Caco-2 (cell line): ENCODE measurements at places on chromosomes 6 and 20. TPM values are rescaled to one million over a fixed set of nuclear protein-coding genes. Genes with fewer than 3 reads are reported as not detected.

Gene LINC00237
- 1.5 and 1.8 TPM in 2 replicates for total RNA-seq

DNA sequence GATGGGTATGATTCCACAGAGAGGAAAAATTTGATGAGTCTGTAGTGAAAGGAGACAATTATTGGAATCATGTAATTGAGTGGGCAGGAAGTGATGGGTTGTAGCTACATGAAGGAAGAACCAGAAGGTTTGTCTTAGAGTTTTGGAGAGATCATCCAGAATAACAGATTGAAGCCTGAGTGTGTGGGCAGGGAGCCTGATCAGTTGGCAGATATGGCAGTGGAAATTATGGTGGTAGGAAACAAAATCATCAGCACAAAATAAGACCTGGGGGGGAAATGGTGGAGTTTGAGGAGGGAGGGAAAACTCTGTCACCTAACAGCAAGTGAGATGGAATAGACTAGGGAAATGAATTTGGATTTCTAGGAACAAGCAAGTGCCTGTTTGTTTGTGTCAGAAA lies 606.6 kb upstream of the MAP3K7 start:
- H3K36me3 ChIP-seq = no peaks in the 10 kb centered on the region
- no peak for DNase-seq
- no peak overlapping the region for H3K27ac ChIP-seq
- no peaks in the 10 kb centered on the region for H3K27me3 ChIP-seq

DNA sequence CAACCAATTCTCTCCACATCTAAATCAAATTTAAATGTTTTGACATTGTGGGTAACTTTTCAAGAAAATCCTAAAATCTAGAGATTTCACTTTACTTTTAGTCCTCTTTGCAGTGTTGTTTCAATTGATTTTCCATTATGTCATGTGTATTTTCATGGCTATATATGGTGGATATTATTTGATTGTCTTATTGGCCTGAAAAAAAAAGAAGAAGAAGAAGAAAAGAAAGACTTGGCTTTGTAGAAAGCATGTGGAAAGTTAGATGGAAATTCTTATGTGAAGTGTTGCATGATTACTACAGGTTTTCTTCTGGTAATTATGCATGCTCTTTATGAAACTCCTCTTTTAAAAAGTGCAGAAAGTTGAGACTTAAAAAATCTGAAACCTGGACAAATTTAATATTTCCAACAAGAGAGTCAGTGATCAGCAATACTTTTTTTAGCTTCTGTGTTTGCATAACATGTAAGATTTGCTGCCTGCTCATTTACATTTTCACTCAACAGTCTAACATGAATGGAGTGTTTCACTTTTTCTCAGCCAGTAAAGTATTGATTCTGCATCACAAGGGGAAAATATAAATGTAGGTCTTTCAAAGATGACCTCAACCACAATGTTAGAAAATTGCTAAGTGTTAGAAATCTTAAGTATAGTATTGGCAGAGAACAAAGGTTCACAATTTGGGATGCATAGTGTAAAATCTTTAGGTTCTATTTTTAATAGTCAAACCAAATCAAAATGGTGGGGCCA lies 438.7 kb downstream of the BCKDHB start:
- no peaks in the 10 kb centered on the region for H3K36me3 ChIP-seq
- no peak for DNase-seq
- no peaks in the 10 kb centered on the region for H3K27me3 ChIP-seq
- no peaks in the 10 kb centered on the region for H3K4me1 ChIP-seq

Gene APOM
- total RNA-seq = 14.8 and 15.8 TPM in 2 replicates

Gene BMP6
- total RNA-seq = 0.39 and 0.61 TPM in 2 replicates

Gene OR2W1
- total RNA-seq = not detected in 2 replicates

- H3K27me3 ChIP-seq = no peaks in the 10 kb centered on the region
- H3K27ac ChIP-seq = no peak overlapping the region
- no peak for DNase-seq
- 0 out of 2 replicates have a peak, but pooled peaks cover 4% of the 10 kb centered on the region for H3K4me1 ChIP-seq
- no peak overlapping the region for H3K4me3 ChIP-seq
Observed at GRCh38 chr6:121439475-121439874, 4.0 kb downstream of the GJA1 start.

- no peaks in the 10 kb centered on the region for H3K36me3 ChIP-seq
- no peak overlapping the region for H3K4me3 ChIP-seq
- no peaks in the 10 kb centered on the region for H3K4me1 ChIP-seq
- no peak overlapping the region for H3K27ac ChIP-seq
- H3K27me3 ChIP-seq = no peaks in the 10 kb centered on the region
Observed at GRCh38 chr6:48691420-48691819, 580.4 kb upstream of the PTCHD4 start.

Gene GCM1
- 0.79 and 1.1 TPM in 2 replicates for total RNA-seq

Gene IRF4
- not detected in 2 replicates for total RNA-seq

DNA sequence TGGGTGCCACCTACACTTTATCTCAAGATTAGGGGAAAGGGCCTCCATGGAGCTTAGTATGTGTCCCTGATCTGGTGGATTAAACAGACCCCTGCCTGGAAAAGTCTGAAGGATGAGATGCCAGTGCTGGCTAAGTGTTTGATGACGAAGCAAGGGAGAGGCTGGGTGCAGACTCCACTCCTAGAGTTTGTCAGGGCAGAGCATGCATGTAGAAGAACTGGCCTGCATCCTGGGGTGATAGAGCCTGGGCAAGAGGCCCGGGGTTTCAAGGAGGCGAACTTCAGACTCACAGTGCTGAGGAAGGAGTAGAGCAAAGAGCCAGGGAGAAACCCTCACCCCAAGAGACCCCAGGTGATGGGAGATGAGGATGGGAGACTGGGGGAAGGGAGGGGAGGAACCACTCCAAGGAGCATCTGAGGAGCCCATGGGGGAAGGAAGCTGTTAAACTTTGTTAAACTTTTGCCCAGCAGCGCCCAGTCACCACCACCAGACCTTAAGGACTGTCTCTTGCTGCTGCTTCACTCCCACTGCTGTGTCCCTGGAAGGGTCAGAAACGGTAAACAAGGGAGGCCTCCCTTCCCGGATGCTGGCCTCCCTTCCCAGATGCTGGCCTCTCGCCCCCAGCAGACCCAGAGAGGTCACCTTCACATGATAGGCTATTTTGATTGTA lies 61.6 kb downstream of the RPRD1B start:
- H3K4me3 ChIP-seq = no peak overlapping the region
- no peak for DNase-seq
- H3K4me1 ChIP-seq = peaks cover 8% of the 10 kb centered on the region; the same call in 1 of the 2 replicates

DNA sequence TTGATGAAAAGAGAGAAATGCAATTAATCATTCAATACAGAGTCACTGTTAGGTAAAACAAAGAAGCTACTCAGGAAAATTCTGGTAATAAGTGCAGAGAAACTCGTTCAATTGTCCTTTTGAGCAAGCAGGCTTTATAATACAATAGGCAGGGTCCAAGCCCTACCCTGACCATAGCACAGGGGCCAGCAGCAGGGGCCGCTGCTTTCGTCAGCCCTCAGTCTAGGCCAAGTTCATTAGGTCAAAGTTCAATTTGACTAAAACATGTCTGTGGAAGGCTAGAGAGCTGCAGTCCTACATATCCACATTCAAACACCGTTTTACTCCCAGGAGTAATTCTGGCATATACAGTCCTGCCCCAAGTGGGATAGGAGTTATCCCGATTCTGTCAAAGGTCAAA lies 94.6 kb downstream of the BCAS1 start:
- H3K4me3 ChIP-seq = no peak overlapping the region
- H3K27me3 ChIP-seq = no peaks in the 10 kb centered on the region
- H3K27ac ChIP-seq = no peak overlapping the region
- H3K4me1 ChIP-seq = no peaks in the 10 kb centered on the region
- DNase-seq = no peak

- no peak for DNase-seq
- no peaks in the 10 kb centered on the region for H3K36me3 ChIP-seq
- no peaks in the 10 kb centered on the region for H3K27me3 ChIP-seq
- no peak overlapping the region for H3K4me3 ChIP-seq
- no peak overlapping the region for H3K27ac ChIP-seq
Observed at GRCh38 chr6:47832386-47833100, 50.7 kb downstream of the OPN5 start.

DNA sequence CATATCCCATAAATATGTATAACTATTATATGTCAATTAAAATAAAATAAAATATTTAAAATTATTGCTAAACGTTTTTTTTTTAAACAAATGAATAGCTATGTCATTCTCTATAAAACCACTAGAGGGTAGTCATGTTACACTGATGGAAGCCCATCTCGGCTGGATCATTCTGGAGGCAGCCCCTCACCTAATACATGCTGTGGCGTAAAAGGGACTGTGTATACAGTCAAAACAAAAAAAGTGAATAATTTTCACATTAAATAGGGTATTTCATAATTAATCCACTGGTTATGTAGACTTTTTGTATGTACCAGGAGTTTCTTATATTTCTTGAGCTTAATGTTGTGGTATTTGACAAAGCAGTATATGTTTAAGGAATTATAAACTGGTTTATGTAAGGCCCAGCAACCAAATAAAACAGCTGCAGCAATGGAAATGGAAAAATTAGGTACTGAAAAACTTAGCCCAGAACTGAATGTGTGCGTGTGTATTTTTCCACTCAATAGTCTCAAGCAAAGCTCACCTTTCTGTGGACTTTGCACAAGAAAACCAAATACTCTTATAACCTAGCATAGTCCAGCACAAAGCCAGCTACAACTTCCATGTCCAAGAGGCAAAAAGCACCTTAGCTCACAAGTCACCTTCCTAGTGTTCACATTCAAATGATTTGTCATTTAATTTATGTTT lies 81.7 kb downstream of the COL9A1 start:
- no peak overlapping the region for H3K4me3 ChIP-seq
- H3K4me1 ChIP-seq = no peaks in the 10 kb centered on the region
- no peaks in the 10 kb centered on the region for H3K36me3 ChIP-seq
- H3K27ac ChIP-seq = no peak overlapping the region

DNA sequence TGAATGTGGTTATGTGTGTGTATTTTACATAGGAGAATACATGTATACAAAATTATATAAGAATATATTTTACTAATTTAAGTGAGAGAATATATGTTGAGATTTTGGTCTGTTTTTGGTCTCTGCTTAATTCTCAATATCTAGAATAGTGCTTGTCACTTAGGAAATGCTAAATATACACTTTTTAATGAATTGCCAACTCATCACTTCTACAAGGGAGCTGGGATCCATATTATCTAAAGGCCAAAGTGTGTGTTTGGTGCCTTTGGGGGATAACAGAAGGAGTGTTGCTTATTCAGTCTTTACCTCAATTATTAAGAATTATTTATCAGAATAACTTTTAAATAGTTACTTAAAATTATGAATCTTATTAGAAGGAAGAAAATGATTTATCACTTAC lies 1304.8 kb downstream of the HACE1 start:
- H3K27me3 ChIP-seq = no peaks in the 10 kb centered on the region
- H3K4me1 ChIP-seq = no peaks in the 10 kb centered on the region
- no peak overlapping the region for H3K4me3 ChIP-seq

GRCh38 chr6:36662827-36663256 lies 15.7 kb upstream of the CDKN1A start:
- no peak for DNase-seq
- no peaks in the 10 kb centered on the region for H3K4me1 ChIP-seq
- no peaks in the 10 kb centered on the region for H3K36me3 ChIP-seq
- H3K27ac ChIP-seq = no peak overlapping the region
- H3K4me3 ChIP-seq = no peak overlapping the region
- no peaks in the 10 kb centered on the region; the same call in 1 of the 2 replicates for H3K27me3 ChIP-seq

DNA sequence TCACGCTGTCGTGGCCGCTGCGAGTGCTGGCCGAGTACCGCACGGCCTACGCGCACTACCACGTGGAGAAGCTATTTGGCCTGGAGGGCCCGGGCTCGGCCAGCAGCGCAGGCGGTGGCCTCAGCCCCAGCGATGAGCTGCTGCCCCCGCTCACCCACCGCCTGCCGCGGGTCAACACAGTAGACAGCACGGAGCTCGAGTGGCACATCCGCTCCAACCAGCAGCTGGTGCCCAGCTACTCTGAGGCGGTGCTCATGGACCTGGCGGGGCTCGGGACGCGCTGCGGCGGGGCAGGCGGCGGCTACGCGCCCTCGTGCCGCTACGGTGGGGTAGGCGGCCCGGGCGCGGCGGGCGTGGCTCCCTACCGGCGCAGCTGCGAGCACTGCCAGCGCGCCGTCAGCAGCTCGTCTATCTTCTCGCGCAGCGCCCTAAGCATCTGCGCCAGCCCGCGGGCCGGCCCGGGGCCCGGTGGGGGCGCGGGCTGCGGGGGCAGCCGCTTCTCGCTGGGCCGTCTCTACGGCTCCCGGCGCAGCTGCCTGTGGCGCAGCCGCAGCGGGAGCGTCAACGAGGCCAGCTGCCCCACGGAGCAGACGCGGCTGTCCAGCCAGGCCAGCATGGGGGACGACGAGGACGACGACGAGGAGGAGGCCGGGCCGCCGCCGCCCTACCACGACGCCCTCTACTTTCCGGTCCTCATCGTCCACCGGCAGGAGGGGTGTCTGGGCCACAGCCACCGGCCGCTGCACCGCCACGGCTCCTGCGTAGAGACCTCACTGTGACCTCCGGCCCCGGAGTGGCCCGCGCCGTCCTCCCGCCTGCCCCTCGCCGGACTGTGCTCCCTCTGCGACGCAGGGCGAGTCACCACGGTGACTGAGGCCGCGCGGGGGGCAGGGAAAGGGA lies 5.7 kb downstream of the TMEM151B start:
- no peaks in the 10 kb centered on the region for H3K4me1 ChIP-seq
- H3K36me3 ChIP-seq = no peaks in the 10 kb centered on the region
- H3K27me3 ChIP-seq = no peaks in the 10 kb centered on the region
- H3K4me3 ChIP-seq = no peak overlapping the region
- H3K27ac ChIP-seq = no peak overlapping the region

Gene SLC35D3
- 1.4 and 2.3 TPM in 2 replicates for total RNA-seq

Gene SLC22A2
- 0.19 TPM in 1 of 2 replicates, not detected in the other for total RNA-seq
